Epithelial cell of prostate (primary cell): ENCODE measurements at places on chromosomes 11 and 22.

DNA sequence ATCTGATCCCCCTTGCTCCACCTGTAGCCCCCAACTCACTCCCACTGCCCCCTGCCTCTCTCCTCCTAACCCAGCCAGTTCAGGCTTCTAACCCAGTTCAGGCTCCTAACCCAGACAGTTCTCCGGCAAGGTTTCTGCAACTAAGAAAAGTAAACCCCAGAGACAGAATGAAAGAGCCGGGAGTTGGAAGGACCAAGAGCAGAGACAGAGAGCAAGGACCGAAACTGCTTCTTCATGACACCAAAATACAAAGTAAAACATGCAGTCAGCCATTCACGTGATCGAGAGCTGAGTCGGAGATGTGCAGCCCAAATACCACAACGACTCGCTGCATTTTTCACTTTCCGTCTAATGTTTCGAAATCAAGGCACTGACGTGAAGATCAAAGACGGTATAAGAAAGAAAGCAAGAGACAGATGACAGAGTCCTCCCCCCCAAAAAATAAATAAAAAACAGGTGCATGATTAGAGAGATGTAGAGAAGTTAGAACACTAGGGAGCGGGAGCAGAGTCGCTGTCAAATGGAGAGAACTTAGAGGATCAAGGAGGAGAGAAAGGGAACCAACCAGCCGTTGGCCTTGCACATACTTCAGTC is 884 bp downstream of the IL10RA start:
- DNase-seq: no peak

GRCh38 chr11:43164831-43165230 is 147.0 kb upstream of the API5 start:
- no peak for DNase-seq

DNA sequence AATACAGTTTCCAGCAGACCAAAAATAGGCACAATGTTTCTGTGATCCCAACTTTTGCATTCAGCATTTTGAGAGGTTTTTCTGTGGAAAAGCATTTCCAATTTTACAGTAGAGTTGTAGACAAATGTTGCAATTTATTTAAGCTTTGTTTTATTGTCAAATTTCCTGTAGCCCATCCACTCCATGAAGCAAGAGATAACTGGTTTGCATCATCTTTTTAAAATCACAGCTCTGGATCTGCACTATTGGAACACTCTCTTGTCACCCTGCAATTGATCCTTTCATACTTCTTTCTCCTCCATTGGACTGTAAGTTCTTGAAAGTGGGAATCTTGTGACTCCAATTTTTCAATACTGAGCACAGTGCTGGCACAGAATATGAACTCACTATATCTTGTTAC is 86.0 kb downstream of the MAML2 start:
- DNase-seq: no peak

DNA sequence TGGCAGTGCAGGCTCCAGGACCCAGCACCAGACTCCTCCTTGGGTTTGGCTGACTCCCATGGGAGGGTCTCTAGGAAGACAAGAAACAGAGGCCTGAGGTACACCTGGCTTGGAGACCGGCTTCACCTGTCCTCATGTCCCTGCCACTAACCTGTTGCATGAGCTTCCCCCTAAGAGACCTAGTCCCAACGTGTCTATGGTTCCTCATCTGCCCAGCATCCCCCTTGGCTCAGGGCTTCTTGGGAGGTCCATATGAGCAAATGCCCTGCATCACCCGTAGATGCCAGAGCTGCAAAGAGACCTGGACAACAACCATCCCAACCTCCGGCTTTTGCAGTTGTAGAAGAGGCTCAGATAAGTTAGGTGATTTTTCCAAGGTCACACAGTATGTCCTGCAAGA is 123.5 kb downstream of the BUD13 start:
- DNase-seq: no peak

DNA sequence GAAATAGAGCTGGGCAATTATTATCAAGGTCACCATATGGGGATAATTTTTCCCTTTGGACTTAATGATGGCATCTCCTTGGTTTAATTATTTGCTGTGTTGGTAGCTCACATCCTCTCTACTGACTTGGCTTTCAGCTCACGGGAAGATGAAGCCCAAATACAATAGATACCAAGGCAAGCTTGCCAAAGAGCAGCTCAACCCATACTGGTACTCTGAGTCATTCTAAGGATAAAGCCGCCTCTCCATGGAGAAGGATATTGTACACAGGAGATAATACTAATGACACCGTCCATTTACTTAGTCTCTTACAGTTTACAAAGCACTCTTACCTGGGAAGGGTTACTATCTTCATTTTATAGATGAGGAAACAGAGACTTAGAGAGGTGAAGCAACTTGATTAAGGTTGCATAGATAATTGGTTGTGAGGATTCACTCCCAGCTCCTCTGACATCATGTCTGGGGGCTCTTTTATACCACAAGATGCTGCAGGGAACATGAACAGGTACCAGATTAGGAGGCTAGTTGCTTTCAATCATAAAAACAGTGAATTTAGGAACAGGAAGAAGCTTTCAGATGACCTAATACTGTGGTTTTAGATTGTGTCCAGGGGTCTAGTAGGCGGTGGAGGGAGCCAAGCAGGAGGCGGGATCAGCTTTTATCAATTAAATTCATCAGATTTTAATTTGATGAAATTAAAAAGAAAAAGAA is 48.3 kb upstream of the PICALM start:
- peak; percentile 53 for DNase-seq

GRCh38 chr11:3709977-3710376 is 38.8 kb upstream of the CHRNA10 start:
- no peak for DNase-seq

- peak; percentile 16 for DNase-seq
Observed at GRCh38 chr11:34208266-34209135, 103.1 kb downstream of the NAT10 start.

DNA sequence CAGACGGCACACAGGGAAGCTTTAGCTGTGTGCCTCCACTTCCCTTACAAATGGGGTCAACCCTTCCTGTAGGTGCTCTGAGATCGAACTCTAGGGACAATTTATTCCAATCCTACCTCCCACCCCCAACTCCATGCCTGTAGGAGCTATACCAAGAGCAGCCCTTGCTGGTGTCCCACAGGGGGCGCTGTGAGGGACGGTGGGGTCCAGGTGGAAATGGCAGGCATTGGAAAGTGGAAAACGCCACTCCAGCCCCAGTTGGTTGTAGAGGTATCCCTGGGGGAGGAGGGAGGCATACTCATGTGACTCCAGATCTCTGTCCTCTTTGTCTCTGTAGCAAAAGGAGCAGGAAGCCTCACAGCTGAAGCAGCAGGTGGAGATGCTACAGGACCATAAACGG is 161.3 kb downstream of the MYO18B start:
- no peak for DNase-seq

DNA sequence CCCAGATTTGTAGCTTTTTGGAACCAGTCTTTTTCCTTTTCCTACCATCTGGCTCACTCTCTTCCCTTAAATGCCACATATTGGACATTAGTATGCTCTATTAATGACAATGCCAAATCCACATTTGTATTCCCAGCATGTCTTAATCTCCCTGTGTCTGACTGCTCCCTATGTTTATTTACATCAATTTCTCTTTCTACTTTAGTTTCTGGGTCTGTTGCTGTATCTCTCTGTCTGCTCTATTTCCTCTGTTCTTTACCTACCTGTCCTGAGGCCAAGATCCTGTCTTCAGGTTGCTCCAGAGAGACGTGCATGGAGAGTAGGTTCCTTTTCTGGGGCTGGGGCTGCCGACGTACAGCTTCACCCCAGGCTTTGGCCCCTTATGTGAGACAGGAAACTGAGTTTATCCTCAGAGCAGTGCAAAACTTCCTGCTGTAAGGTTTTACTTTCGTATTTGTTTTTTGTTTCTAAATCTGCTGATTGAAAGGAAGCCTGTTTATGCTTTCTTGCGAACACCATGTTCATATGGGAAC is 25.6 kb downstream of the OR2AG2 start:
- no peak for DNase-seq

DNA sequence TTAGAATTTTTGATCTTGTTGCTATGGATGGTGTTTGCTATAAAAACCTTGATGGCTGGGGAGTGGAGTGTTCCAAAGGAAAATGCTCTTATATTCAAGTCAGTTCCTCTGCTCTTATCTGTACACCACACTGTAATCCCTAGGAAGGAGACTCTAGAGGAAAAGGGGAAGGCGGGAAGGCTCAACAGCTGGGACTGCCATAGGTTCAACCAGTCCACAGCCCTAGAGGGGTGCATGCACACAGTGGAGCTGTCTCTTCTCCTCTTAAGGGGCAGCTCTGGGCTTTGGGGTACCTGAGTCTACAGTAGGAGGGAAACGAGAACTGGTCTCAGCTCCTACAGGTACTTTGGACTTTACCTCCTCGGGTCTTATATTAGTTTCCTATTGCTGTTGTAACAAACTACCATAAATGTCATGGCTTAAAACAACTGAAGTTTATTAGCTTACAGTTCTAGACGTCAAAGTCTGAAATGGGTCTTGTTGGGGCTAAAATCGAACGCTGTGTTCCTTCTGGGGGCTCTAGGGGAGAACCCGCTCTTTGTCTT is 77.2 kb upstream of the ZBED5 start:
- DNase-seq: no peak

DNA sequence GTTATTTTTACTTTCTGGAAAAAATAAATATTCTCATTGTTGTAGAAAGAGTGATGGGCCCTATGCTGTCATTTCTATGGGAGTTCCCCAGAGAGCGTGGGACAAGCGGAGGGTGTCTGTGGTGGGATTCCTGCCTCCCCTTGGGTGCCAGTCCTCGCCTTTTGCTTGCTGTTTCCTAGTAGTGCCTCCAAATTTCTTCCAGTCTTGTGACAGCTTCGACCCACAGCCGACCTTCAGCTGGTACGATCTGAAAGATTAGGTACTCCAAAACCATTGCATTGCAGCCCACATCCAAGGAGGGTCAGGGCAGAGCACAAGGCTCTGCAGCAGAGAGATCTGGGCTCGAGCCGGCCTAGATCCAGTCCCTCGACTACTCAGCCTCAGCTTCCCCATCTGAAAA is 58.9 kb upstream of the EMID1 start:
- no peak for DNase-seq

GRCh38 chr11:65131417-65131776 is 2.9 kb downstream of the SYVN1 start:
- DNase-seq: no peak

GRCh38 chr11:120180551-120181232 is 30.1 kb upstream of the OAF start:
- DNase-seq: no peak

DNA sequence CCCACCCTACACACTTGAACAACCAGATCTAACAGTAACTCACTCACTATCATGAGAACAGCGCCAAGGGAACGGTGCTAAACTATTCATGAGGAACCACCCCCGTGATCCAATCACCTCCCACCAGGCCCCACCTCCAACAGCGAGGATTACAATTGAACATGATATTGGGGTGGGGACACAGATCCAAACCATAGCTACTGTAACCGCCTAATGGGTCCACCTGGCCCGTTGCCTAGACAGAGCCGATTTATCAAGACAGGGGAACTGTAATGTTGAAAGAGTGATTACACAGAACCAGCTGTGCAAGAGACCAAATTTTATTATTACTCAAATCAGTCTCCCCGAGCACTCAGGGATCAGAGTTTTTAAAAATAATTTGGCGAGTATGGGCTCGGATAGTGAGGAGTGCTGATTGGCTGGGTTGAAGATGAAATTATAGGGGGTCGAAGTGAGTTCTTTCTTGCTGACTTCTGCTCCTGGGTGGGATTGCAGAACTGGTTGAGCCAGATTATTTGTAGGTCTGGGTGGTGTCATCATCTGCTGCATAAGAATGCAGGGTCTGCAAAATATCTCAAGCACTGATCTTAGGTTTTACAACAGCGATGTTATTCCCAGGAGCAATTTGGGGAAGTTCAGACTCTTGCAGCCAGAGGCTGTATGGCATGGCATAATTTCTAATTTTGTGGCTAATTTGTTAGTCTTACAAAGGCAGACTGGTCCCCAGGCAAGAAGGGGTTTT is 17.9 kb upstream of the ZC3H12C start:
- DNase-seq: no peak

GRCh38 chr11:121467965-121468364 is 15.2 kb upstream of the SORL1-AS1 start:
- DNase-seq: no peak

GRCh38 chr11:72069787-72070251 is 10.5 kb downstream of the NUMA1 start:
- DNase-seq: no peak

- no peak for DNase-seq
Observed at GRCh38 chr22:30606455-30607299, at the start of gene TCN2. Gene TCN2, plus strand, starts transcription at chr22:30607174. Its CDS starts 158 bp downstream, at chr22:30607332.

GRCh38 chr11:83272627-83273026 is 13.5 kb downstream of the CCDC90B start:
- DNase-seq: no peak

- DNase-seq: no peak
Observed at GRCh38 chr11:46983598-46983997, 47.0 kb downstream of the CSTPP1 start.

GRCh38 chr11:40183073-40184064 is 1276.1 kb downstream of the LRRC4C start:
- DNase-seq: no peak

- DNase-seq: no peak
Observed at GRCh38 chr11:20293531-20293930, 70.0 kb upstream of the HTATIP2 start.

GRCh38 chr11:120239713-120240640 is at the start of gene POU2F3:
Gene POU2F3, plus strand, starts transcription at chr11:120240140. Its CDS starts 204 bp downstream, at chr11:120240344.
- DNase-seq: no peak

DNA sequence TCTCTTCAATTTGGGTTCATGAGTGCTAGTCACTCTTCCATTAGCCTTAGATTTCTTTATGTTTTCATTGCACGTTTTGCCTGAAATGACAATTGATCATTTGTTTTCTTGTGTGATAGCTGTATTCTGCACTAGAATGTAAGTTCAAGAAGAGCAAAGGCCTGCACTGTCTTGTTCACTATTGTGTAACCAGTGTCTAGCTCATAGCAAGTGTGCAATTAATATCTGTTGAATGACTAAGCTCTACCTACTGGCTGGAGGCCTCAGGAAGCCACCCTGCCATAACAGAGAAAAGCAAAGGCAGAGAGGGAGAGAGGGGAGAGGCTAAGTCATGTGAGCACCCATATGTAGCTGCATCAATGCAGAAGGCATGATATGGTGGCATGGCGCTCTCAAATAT is 292.8 kb upstream of the SYN3 start:
- DNase-seq: peak; percentile 41

GRCh38 chr11:5339771-5340322 is 3.5 kb downstream of the OR51B5 start:
- DNase-seq: no peak

GRCh38 chr11:80862011-80862410 is 1421.2 kb upstream of the TENM4 start:
- DNase-seq: no peak

- no peak for DNase-seq
Observed at GRCh38 chr22:42344361-42344905, 74.0 kb upstream of the TCF20 start.

DNA sequence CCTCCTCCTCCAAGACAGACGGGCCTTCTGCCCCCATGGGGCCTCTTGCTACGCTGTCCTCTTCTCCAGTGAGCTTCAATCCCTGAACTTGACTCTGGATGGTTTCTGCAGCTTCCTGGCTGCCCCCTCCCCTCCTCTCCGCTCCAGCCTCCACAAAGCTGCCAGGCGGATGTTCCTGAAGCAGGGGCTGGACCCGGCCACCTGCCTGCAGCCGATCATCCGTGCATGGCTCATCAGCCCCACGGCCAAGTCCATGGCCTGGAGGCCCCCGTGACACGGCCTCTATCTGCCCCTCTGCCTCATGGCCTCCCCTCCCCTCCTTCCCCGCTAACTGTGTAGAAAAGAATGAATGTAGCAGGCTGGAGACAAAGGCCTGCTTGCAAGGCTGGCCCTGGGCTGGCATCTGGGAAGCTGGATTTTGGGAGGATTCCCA is 6.8 kb upstream of the SUN2 start:
- DNase-seq: no peak
